Muscle of back (tissue), 13 donors: ENCODE measurements at places on chromosomes 11 and 22.

GRCh38 chr11:59264736-59265135 is 52.0 kb upstream of the MPEG1 start:
- no peak for DNase-seq

GRCh38 chr11:70470127-70470526 is 71.8 kb downstream of the CTTN start:
- DNase-seq, result no peak

GRCh38 chr11:77069336-77069968 is 2.7 kb downstream of the CAPN5 start:
- no peak for DNase-seq

DNA sequence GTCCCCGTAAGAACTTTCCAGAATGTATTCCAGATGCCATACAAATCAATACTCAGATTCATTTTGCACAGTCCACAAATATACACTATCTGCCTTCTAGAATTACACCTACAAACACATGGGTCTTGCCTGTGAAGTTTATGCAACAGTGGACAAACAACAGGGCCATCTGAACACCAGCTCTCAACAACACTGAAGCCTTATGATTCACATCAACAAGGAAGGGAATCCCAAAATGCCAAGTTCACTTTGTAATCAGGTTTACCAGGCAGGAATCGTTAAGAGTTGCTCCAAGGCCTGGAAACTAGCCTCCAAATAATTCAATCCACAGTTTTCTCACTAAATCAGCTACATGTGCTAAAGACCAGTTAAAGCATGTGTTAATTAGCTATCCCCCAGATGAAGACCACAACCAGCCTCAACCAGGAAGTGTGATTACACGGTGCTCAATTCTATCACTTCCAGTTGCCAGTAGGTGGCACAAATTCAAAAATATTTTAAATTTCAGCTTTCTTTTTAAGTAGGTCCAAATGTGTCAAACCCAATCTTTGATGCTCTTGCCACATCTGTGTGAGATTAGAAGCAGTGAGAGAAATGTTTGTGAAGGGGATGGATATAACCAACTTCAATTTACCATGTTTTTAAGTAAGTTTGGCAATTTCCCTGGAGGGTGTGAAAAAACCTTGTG is 139.1 kb upstream of the BDNF start:
- no peak for DNase-seq

DNA sequence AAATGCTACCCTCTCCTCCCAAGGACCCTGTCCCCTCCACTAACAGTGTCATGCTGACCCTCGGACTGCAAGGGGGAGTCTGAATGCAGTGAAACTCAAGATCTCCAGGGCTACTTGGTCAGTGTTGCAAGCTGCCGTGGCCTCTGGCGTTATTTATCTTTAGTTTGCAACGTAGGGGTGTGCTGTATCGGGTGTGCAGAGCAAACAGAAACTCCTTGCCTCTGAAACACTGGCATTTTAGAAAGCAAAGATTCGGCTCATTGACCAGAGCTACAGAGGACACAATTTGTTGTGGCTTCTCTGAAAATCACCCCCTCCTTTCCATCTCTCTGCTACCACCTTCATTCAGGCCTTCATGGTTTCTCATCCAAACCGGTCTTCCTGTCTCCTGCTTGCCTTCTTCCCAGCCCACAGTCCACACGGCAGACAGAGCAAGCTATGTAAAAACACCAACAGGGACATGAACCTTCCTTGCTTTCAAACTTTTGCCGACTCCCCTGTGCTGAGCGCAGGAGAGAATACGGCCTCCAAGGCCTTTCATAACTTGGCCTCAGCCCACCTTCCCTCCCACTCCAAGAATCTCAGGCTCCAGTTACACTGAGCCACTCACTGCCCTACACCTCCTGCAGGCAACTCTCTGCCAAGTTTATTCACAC is 14.9 kb downstream of the FZD4 start:
- no peak for DNase-seq

- DNase-seq, result no peak
Observed at GRCh38 chr11:2929950-2930703, 907 bp upstream of the PHLDA2 start.

DNA sequence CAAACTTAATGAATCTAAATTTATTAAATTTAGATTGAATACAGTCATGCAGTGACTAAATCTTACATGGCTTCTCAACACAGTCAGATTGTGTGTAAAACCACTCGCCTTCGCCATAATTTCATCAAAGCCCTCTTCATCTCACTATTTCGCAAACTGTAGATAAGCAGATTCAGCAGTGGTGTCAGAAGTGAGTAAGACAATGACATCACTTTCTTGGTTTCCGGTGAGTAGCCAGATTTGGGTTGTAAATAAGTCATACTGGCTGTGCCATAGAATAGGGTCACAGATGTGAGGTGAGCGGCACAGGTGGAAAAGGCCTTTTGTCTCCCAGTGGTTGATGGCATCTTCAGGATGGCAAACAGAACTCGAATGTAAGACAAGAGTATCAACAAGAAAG is 3.4 kb downstream of the OR10A6 start:
- no peak for DNase-seq

GRCh38 chr11:61682093-61682732 is 2.0 kb downstream of the DAGLA start:
- DNase-seq, result peak; percentile 73

DNA sequence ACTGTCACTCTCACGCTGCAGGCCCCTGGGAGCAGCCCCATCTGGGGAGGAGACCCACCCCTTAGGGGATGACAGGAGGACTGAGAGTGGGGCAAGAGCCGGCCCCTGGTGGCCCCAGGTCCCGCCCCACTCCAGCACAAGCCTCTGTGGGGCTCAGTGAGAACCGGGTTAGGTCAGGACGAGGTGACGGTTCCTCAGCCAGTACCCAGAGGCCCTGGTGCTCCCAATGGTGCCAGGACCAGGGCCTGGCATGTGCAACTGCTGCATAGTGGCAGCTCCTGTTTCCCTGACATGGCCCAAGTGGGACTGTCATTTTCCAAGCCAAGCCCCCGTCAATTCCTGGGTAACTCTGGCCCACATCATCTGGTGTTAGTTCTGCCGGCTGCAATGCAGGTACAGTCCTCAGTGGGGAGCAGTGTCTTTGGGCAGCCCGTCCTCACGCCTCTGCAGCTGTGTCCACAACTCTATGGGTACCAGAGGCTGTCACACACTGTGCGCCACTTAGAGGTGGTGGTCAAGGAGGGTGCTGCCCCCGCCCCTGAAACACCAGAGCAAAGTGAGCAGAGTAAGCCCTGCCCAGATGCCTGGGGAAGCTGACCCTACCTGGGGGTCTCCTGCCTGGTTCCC is 15.9 kb downstream of the CHID1 start:
- no peak for DNase-seq

DNA sequence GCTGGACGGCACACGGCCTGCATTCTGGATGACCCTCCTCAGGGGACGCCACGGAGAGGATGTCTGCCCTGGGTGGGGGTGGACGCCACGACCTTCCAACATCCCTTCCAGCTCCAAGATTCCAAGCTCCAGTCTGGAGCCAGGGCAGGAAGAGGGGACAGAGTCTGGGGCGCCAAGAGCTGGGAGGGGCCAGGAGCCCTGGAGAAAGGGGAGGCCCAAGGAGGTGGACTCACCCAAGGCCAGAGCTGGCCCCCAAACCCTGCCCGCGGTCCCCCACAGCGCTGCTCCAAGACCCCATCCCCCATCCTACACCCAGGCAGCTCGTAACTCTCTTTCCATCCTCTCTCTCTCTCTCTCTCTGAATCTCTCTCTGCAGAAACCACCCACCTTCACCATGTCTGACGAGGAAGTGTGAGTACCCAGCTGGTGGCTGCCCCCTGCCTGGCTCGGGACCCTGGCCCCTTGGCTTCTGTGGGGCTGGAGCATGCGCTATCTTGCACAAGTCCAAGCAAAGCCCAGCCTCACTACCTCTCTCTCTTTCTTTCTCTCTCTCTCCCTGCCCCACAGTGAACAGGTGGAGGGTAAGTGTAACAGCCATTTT is 3.1 kb downstream of the TNNT3 start:
- no peak for DNase-seq

DNA sequence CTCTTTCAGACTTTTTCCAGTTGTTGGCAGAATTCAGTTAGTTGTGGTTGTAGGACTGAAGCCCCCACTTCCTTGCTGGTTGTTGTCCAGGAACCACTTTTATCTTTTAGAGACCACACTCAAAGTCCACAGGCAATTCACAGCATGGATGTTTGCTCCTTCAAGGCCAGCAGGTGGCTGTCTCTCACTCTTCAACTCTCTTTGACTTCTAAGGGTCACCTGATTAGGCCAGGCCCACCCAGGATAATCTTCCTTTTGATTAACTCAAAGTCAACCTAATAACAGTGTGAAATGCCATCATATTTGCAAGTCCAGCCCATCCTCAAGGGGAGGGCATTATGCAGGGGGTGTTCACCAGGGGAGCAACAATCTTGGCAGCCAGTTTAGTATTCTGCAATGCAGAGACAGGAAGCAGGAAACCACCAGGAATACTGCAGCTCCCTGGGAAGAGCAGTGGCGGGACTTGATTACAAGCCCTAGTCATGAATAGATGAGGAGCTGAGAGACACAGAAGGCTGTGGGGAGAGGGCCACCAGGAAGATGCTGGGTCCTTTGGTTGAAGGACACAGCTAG is 52.4 kb downstream of the LRRC74B start:
- DNase-seq, result no peak

DNA sequence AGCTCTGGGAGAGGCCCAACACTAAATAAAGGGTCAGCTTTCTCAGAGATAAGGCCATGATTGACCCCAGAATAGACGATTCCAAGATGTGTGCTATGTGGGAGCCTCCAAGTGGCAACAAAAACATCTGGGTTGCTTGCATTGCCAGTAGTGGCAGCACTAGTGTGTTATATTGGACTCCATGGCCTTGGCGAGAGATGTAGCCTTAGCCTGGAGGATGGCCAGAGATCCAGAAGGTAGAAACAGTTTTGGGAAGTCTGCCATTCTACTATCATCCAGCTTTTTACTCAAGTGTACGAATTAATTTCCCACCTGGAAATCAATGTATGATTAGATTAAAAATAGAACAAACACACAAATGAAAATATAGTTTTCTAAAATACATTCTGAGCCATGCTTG is 3.0 kb downstream of the OR8D4 start:
- DNase-seq, result no peak

DNA sequence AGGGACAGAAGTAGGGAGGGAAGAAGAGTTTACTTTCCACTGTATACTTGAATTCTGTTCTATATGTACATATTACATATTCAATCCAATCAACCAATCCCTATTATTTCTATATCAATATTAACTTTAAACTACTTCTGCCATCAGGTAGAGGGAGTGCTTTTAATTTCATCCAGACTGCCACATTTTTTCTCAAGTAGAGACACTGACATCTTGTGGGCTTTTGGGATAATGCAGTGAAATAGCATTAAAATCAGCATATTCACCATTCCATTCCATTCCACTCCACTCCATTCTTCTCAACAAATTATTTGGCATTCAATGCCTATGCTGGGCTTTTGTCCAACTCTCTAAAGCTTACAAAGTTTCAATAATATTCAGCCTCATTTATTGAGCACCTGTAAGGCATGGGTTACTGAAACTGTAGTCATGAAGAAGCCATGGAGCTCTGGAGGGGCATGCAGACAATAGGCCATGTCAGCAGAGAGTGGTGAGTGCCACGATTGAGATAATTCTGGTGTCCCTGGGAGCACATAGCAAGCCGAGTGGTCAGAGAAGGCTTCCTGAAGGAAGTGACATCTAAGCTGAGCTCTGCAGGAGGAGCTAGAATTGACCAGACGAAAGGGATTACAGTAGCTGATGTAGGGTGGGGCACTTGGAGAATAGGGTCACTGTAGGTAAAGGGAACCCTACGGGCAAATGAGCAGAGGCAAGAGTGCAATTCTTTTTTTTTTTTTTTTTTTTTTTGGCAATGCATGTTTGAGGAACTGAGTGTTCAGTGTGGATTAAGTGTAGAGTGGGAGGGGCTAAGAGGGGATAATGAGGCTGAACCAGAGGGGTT is 12.8 kb upstream of the CLPB start:
- peak; percentile 51 for DNase-seq

DNA sequence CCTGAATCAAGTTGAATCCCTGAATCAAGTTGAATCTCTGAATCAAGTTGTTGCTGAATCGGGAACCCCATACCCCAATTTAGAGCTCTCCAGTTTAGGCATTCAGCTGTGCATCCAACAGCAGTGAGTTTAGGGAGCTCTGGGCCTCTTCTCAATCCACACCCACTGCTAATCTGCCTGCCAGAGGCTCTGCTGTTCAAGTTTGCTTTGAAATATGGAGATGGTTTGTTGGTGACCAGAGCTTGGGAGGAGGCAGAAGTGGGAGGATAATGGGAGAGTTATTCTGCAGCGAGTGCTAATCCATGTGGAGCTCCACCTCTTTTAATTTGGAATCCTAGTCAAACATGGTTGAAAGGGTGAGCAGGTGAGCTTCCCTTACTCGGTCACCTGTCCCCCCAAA is 22.4 kb downstream of the EHF start:
- no peak for DNase-seq

DNA sequence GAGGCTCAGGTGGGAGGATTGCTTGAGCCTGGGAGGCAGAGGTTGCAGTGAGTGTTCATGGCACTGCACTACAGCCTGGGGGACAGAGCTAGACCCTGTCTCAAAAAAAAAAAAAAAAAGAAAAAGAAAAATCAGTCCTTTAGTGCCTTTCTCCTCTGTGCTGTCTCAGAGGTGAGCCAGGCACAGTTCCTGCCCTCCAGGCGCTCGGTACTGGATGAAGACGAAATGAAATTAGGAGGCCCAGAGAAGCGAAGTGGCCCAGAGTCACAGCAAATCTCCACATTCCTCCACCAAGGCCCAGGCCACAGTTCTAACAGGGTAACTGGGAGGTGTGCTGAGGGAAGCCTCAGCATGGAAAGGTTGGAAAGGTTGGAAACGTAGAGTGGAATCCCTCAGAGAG is 4.9 kb downstream of the PLEKHB1 start:
- no peak for DNase-seq

DNA sequence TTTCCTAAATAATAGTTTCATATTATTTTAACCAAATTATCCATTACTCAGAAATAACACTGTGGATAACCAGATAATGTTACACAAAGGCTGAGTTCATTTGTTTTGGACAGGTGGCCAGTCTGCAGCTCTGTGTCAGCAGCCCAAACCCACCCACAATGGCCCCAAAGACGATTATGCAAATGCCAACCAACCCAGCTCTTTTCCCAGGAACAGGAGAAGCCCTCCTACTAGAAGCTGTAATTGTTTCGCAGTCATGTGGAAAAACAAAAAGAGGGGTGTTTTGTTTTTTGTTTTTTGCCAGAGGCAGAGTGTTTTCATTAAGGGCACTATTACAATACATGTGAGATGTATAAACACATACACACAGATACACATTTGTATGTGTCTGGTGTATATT is 102.1 kb downstream of the FCHSD2 start:
- DNase-seq, result no peak

- DNase-seq, result no peak
Observed at GRCh38 chr22:25554689-25555088, 9.8 kb upstream of the GRK3 start.

- DNase-seq, result no peak
Observed at GRCh38 chr22:45987136-45987861, 10.3 kb upstream of the WNT7B start.
